ENCODE measurements at places on chromosomes 11 and 22.
A peak's percentile ranks its signal among the peaks of the same experiment; 100 is the strongest.

DNA sequence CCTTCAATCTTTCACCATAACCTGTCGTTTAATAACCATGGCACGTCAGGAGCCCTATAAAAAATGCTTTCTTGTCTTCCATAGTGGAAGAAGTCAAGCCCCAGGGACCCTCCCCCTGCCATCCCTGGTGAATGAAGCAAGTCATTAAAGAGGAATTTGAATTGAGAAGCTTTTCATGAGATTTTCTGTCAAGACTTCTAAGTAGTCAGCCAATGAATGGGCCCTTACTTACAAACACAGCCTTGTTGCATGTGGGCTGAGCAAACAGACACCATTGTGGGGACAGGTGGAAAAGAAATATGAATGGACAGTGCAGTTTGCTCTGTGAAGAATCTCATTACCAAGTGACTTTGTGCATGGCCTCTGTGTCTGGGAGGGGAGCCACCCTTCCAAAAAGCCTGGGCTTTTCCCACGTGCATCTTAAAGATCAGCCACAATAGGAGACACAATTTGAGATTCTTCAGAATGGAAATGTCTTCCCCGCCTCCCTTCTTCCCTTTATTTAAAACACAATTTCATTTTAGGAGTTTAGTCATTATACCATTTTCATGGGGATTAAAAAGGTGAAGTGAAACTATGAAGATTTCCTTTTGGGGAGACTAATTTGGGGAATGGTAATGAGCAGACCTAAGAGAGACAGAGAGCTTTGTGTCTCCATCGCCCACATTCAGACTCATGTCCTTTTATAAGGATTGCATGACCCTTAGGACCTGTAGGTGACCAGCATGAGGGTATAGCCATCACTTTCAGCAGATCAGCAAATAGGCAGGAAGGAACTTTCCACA, 152.0 kb downstream of the LRRC4C start:
- DNase-seq: no peak

DNA sequence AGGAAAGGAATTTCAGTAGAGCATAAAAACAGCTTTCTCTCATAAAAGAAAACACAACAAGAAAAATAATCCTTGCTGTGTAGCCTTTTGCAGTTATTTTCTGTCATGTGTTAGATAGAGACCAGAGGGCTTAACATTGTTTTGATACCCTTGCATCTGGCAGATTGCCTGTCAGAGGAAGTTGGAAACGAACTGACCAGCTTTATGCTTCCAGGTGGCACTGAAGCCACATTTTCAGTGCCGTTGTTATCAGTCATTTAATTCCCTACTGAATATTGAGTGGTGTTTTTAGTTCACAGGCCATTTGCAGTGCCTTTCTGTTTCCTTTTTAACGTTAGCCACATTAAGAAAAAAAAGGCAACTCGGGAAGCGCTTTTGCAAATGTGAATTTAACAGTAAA, 21.5 kb upstream of the RAG2 start:
- DNase-seq: peak; percentile 45

GRCh38 chr11:45382133-45382878, 96.2 kb upstream of the SYT13 start:
- DNase-seq: no peak

DNA sequence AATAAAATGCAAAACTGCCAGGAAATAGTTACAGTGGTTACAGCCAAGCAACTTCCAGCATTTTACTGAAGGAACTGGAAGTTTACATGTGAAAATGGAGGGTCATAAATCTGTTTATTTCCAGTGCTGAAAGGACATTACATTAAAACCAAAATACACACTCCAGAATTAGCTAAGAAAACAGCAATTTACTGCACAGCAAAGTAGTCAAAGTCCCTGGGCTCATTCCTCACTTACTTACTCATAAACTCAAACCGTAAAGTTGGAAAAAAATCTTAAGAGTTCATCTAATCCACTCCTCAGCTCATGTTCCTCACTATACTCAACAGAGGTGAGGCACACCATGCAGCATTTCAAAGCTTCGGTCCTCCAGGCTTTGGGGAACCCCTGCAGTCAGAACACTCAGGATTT, 17.4 kb downstream of the CTSC start:
- no peak for DNase-seq

DNA sequence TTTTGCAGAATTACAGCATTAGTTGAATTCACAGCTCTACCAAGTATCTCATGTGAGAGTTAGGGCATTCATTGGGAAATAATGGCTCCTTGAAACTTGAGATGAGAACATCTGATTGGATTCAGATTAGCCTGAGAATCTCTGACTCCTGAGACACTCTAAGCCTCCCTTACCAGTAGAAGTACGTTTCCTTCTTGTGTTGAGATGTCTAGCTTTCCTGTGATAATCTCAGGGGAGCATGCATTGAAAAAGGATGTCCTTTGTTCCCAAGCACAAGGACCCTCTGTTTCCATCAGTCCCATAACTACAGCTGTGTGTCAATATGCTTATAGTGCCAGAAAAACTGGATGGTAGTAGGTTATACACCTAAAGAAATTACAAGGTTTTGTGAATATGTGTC, 35.2 kb upstream of the RDX start:
- DNase-seq: no peak

All from cerebellar cortex (tissue), 1 donor.